CD4-positive, alpha-beta memory T cell (primary cell): ENCODE measurements at places on chromosomes 2 and 18.

DNA sequence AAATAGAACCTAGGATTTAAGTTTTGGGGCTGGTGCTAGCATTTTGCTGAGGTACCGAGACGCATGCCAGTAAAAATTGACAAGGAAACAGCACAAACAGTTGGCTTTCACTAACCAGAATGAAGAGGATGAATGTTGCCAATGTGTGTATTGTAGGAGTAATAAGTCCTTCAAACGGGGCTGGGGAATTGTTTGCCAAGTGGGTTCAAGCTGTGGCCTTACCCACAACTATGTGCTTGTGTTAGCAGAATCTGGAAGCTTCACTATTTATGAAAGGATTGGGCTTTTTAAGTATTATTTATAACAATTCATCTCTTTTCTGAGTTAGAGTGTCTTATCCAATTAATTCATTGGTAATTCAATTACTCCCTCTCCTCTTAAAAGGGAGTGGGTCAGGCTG lies 15.0 kb upstream of the KIF5C start:
- DNase-seq: no peak

GRCh38 chr18:79952996-79953559 lies 1.6 kb upstream of the SLC66A2 start:
- DNase-seq: no peak

DNA sequence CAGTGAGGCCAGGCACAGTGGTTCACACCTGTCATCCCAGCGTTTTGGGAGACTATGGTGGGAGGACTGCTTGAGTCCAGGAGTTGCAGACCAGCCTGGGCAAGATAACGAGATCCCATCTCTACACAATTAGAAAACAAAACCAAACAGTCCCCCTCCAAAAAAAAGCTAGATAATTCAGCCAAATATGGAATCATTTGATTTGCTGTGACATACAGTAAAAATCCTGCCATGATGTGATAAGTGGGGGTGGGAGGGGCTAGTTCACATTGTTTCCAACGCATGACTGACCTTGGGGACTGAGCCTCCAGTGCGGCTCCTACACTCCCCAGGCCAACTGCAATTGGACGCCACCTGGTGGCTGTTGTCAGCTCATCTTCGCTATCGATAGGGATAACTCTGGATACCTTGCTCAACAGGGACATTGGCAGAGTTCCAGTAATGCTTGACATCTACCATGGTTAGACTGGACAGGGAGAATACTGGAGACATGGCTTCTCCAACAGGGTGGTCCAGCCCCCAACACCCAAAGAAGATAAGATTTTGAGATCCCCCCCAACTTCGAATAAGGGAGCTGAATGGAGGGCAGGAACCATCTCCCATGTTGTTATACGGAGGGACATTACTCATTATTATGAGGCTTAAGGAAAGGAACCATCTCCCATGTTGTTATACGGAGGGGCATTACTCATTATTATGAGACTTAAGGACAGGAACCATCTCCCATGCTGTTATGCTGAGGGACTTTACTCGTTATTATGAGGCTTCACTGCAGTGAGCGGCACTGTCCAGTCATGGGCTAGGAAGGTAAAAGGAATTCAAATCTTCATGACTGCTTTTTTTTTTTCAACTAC lies 135.9 kb downstream of the TGIF1 start:
- peak; percentile 55 for DNase-seq

GRCh38 chr2:216856406-216857065 lies 3.3 kb downstream of the TNP1 start:
- DNase-seq: no peak

DNA sequence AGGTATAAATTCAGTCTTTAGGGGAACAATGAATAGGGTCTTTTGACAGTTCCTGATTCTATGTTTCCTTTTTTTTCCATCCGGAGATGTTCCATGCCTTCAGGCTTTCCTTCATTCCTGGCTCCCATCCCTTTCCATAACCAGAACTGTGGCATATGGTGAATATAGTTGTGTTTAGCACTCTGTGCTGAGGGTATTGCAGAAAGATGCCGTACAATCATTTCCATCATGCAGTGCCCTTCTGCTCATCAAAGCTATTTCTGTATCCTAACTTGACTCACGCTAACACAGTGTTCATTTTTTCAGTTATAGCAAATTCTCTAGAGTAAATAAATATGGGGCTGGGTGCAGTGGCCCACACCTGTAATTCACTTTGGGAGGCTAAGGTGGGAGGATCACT lies 131.9 kb upstream of the EML6 start:
- no peak for DNase-seq

DNA sequence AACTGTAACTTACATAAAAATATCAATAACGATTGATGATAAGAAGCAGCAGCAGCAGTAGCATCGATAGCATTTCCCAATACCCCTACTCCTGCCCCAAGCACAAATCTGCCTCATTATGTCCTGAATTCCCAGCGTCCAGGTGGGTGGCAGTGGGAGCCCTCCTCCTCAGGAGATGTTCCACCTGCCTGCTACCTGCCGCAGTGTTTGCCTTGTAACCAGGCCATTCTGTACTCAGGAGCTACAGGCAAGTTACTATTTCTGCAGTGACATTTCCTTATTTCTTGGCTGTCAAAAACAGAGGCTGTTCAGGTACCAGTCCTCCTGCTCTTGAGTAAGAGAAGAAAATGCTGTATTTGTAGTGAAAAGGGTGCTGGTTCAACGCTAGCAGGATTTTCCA lies 236.4 kb downstream of the CNTNAP5 start:
- DNase-seq: no peak

- no peak for DNase-seq
These were observed 36.5 kb upstream of the SLC66A3 start for GRCh38 chr2:11118761-11119160.

DNA sequence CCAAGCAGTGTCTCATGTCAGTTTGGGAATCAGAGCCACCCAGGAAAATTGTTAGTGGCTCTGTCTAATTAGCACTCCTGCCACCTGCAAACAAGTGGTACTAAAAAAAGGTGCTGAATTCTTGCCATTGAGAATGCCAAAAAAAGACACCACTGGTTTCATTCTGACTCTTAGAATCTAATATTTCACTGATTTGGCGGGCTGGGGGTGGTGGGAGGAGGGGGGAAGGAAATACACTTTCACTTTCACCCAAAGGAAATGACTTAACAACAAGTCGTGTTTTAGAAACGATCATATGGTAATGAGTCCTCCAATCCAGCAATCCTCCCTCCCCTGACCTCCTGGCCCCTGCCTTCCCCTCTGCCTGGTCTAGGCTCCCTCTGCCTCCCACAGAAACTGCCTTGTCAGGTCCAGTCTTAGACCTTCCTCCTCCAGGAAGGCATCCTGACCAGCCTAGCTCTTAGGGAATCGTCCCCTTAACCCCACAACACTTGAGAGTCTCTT lies 4.4 kb upstream of the KLHL29 start:
- peak; percentile 33 for DNase-seq

DNA sequence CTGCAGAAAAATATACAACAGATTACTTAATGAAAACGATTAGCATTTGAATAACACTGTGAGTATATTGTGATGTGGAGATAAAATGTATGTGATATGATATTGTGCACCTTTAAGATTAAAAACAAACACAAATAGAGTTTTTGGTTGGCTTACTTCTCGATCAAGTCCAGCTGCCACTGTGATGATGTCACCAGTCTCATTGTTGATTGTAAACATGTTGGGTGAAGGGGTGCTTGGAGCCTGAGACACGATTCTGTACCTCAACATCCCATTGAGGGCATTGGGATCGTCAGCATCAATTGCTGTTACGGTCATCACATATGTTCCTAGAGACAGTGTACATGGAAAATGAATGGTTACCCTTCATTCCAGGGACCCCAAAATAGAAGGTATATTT lies 174.1 kb downstream of the CDH2 start:
- DNase-seq: no peak

- no peak for DNase-seq
These were observed 97.7 kb upstream of the TFCP2L1 start for GRCh38 chr2:121382744-121383143.

DNA sequence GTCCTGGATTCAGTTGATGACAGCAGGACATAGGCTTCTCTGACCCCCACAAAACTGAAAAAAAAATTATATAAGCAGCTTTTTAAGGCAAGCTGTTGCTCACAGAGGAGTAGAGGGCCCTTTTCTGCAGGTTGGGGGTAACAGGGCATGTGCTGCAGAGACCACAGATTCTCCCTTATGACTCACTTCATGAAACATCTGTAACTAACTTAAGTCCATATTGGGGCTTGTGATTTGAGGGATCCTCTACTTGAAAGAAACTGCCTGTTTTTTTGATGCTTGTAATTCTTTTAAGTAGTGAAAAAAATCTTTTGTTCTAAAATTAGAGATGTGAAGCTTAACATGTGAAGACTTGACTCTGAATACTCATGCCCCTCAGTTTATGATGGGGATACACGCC lies 33.4 kb downstream of the XRCC5 start:
- no peak for DNase-seq

DNA sequence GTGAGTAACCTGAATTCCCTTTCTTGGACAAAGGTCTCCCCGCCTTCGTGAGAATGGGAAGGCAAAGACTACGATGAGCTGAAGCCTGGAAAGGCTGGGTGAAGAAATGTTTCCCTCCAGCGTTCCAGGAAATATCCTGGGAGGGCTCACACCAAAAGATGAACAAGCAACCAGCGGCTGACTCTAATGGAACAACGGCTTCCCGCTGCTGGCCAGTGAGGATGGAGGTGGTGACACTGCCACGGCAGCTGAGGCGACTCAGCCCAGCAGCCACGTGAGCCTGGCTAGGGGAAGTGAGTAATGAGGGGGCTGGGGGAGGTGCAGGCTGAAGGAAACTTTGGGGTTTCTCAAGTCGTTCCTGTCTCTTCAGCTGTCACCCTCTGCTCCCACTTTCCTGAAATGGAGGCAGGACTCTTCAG lies 105.0 kb upstream of the SMAD7 start:
- no peak for DNase-seq

DNA sequence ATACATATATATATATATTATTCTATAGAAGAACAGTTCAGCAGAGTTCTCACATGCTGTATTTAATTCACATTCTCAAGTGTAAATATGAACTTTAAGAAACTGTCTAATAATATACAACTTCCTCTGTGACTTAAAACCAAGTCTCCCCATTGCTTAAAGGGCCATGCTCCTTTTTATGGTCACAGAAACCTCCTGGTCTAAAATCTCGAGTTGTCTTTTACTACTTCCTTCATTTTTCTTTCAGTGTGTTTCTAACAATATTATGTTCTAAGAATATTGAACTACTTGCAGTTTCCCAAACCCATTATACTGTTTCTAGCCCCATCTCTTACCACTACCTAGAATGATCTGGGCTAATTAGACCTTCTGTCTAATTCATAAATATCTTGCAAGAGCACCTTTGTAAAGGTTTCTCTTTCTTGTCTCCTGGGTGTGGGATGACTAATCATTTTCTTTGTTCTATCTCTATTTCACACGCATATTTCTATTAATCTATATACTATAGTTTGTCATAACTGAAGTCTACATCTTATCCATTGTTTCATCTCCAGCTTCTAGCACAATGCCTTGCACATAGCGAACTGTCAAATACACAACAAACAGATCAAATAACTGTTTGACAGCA lies 48.8 kb downstream of the ERBB4 start:
- no peak for DNase-seq
